A172 (cell line): ENCODE measurements at places on chromosomes 2 and 18.

GRCh38 chr18:41543815-41544214 lies 411.2 kb upstream of the PIK3C3 start:
- no peak for DNase-seq

DNA sequence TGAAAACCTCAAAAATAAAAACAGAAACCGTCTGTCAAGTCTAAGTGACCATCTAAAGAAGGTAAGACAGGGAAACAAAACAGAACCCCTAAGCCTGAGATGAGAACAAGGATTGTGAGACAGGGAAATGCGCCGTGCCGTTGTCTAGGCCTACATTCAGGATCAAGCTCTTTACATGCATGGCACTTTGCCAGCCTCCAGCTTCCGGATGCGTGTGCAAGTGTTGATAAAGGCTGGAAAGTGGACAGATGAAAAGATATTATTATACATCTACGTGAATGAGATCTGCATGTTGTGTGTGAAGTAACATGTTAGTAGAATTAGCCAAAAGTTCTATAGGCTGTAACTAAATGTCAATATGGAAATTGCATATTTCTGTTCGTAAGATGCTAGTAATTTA lies 28.6 kb upstream of the TMEM87B start:
- DNase-seq = no peak

DNA sequence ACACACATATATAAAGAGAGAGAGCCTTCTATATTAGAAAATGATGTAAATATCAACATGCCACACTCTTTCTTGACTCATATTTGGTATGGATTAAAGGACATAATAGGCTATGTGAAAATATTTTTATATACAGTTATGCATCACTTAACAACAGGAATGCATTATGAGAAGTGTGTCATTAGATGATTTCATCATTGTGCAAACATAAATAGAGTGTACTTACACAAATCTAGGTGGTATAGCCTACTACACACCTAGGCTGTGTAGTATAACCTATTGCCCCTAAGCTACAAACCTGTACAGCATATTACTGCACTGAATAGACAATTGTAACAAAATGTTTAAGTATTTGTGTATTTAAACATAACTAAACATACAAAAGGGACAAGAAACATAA lies 354.8 kb upstream of the CNTNAP5 start:
- DNase-seq = no peak

DNA sequence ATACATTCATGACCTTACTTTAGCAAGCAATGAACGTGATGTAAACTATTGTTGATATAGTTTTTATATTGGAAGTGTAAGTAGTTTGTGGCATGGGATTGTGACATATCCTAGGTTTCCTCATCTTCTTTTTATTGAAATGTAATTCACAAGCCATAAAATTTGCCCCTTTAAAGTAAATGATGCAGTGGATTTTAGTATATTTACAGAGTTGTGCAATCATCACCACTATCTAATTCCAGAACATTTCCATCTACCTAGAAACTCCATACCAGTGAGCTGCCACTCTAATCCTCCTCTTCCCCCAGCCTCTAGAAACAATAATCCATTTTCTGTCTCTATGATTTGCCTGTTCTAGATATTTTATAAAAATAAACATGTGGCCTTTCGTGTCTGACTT lies 10.7 kb upstream of the CASP10 start:
- no peak for DNase-seq

DNA sequence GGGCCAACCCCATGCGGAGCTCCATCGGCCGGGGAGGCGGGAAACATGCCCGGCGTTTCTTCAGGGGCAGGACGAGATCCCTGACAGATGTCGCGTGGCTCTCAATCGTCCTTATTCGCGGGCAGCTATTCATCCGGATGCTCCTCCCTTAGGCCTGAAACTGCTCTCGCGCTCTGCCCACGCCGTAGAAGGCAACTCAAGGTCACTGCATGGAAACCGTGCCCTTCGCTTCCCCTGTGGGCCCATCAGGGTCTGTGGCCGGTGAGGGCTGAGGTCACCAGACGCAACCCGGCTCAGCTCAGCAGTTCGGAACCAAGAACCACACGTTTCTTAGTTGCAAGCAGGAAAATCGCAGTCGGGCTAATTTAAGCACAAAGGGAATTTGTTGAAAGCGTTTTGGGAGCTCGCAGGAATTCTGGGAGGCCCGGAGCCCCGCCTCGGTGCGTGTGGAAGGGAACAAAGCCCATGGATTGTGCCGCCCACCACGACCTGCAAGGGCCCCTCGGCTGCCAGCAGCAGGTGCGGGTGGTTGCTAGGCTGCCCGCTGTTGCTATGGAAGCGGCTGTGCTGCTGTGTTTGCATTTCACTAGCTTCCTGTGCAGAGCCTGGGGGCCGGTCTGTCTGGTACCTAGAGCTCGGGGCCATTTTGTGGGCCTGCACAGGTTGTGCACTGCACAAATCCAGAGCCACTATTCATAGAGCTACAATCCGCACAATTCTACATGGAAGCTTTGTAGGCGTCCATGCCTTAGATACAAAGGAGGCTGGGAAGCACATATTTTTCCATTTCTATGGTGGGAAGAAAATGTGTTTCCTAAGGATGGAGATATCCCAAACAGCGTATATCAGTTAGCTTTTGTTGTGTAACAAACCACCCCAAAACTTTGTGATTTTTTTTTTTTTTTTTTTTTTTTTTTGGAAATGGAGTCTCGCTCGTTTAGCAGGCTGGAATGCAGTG lies 6.0 kb upstream of the ALLC start:
- DNase-seq = no peak

- no peak for DNase-seq
These were observed 4.7 kb upstream of the IL36G start for GRCh38 chr2:112973156-112973555.

DNA sequence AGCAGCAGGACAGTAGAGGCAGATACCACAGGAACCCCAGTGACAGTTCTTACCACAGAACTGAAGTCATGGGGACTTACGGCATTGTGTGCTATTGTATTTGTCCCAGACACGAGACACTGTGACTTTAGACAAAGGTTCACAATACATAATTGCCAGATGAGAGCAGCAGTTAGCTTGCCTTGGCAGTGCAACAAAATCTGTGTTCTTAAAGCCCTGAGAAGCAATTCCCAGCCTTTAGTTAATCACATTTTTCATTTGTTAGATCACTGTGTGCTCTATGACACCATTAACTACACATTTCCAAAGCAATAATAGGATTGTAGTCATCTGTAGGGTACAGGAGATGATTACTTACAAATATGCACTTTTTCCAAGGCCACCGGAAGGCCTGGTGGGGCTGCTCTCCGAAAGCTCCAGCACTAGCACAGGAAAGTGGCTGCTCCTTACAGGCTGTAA lies 97.5 kb upstream of the LDLRAD4 start:
- no peak for DNase-seq

DNA sequence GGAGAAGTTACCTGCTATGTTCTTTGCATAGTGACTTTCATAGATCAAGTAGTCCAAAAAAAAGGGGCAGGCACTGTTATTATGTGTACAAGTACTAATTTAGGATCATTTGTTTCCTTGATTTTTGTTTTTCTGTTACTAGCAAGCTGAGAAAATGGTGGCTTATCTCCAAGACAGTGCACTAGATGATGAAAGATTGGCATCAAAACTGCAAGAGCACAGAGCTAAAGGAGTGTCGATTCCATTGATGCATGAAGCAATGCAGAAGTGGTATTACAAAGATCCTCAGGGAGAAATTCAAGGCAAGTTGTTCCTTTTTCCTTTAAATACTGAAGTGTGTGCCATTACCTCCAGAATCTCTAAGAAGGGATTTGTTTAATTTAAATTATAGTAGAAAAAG lies 19.6 kb upstream of the KCNJ13 start:
- DNase-seq = no peak

- DNase-seq = no peak
These were observed 47.2 kb downstream of the EML6 start for GRCh38 chr2:54770676-54771075.

DNA sequence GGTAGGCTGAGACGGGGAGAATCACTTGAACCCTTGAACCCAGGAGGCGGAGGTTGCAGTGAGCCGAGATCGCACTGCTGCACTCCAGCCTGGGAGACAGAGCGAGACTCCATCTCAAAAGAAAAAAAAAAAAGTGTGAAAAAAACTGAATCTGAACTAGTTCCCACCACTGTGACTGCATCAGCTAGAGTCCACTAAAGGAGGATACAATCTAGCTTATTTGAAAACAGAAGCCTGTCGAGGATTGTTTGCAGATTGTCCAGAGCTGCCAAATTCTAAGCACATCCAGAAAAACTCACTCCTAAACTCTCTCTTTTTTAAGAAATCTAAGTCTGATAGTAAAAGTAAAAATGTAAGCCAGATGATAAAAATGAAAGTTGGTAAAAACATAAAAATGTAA lies 10.6 kb downstream of the GFPT1 start:
- DNase-seq = no peak

DNA sequence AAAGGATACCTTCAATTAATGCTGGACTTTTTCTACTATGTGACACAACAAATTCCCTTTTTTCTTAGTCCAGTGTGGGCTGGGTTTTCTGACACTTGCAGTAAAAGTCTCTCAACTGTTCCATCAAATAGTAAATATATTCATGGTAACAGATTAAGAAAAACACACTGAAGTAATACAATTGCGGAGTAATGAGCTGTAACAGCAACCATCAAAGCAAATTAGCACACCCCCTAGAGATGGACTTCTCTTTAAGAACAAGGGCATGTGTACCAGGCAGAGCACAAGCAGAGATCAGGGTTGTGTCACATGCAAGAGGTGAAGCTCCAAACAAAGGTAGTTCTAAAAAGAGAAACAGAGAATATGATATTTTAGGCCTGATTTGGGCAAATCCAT lies 72.7 kb upstream of the CHRNA1 start:
- DNase-seq = no peak

DNA sequence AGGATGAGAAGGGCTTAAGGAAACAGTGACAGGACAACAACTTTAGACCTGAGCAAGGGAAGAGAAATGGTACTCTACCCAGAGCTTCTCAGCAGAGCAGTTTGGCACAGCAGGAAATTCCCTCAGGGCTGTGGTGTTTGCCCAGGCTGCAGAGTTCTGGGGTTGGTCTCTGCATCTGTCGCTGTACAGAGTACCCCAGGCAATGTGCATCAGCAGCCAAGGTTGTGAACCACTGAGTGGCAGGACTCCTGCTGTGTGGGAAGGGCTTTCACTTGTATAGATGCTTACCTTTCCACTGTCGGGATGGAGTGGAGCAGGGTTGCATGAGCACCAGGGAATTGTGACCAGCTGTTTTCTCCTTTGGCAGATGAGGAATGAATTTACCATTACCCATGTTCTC lies 21.2 kb downstream of the STAMBP start:
- no peak for DNase-seq

- DNase-seq = no peak
These were observed 217.2 kb downstream of the DOK6 start for GRCh38 chr18:69617888-69618287.

GRCh38 chr2:28930205-28930604 lies 35.7 kb downstream of the WDR43 start:
- DNase-seq = no peak

DNA sequence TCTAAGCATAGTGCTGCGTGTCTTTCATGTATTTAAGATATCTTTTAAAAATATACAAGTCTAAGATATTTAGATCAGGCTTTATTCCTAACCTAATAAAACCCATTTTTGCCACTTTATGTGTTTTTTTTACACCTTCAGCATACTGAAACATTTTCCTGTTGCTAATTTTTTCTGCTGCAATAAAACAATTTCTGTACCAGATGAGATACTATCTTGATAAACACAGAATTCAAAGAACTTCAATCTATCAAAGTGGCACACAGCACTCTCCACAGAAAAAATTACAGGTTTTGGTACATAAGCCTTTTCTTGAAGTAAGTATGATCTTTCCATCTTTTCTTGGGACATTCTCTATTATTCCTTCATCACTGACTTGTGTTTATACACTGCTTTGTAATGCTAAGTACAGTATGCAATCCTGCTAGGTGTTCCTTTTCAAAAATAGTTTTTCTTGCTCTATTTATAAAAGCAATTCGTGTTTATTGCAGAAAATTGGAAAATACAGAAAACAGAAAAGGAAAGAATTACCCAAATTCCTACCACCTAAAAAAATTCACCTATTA lies 16.2 kb downstream of the REV1 start:
- no peak for DNase-seq
